ENCODE measurements at places on chromosomes 5 and 9.

DNA sequence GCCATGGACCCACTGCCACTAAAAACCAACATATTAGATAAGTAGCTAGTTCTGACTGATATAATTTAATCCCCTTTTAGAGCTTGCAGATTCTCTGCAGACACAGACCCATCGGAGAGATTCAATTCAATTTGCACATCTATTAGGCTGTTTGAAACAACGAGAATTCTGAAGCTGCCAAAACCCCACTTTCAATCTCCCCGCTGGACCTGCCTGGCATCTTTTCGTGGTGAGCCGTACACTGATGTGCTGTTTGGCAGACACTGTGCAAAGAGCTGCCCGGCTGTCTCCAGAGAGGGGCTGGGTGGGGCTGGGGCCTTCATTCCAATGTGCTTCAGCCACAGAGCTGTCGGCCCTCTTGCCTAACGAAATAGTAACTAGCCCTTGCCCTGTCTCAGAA, 42.1 kb upstream of the FAM240B start:
- peak; percentile 64 for DNase-seq

- DNase-seq, result no peak
These were observed 500.4 kb upstream of the PAPPA start for GRCh38 chr9:115653171-115653606.

- peak; percentile 60 for DNase-seq
These were observed 48.2 kb downstream of the CDK5RAP2 start for GRCh38 chr9:120531683-120532300.

- no peak for DNase-seq
These were observed 190.1 kb downstream of the ESM1 start for GRCh38 chr5:54795284-54795683.

GRCh38 chr5:180284149-180284548, 7.7 kb downstream of the MAPK9 start:
- DNase-seq, result no peak

DNA sequence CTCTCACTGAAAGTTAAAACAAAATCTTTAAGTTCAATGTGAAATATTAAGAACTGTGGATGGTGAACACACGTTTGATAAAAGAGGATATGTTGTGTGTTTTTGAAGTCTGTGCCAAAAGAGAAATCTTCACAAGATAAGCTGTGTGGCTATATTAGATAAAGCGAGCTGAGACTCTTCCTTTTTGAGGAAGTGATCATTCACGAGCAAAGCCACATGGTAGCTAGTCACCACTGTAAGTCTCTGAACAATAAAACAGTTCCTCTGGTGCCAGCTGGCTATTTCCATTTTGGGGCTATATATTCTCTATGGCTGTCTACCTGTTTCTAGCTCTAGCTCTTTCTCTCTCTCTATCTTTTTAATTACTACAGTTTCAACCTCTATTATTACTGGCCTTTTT, 1849.2 kb upstream of the C9orf72 start:
- no peak for DNase-seq

DNA sequence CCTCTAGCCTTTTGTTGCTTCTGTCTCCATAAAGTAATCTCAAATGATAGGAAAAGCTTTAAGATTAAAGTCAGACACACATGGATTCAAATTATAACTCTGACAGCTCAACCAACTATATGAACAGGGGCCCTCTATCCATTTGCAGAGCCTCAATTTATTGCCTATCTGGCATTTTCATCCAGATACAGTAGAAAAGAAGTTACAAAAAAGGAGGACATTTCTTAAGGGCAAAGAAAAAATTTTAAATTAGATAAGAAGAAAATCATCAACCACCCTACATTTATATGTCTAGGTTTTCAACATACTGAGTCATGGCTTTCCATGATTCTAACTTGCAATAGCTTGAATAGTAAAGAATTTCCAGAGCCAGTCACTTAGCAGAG, 567.2 kb downstream of the CAAP1 start:
- DNase-seq, result no peak

DNA sequence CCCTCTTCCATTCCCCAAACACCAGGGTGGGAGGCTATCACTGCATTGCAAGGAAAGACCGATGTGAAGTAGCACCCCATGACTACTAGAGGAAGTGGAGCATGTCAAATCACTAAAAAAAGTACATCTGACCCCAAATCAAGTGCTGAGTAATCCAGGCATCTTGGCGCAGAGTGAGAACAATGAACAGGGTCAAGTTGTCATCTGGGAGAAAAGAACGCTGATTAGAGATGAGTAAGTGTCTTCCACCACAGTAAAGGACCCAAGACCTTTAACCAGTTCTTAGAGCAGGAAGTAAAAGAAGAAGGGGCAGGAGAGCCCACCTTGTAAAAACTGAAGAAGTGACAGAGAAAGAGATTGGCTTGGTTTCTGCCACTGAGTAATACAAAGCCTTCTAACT, 75.0 kb upstream of the RAD23B start:
- DNase-seq, result no peak

- peak; percentile 90 for DNase-seq
These were observed 1.3 kb downstream of the GABBR2 start for GRCh38 chr9:98707166-98708102.

- DNase-seq, result no peak
These were observed 411.1 kb upstream of the MPDZ start for GRCh38 chr9:13690595-13690994.

DNA sequence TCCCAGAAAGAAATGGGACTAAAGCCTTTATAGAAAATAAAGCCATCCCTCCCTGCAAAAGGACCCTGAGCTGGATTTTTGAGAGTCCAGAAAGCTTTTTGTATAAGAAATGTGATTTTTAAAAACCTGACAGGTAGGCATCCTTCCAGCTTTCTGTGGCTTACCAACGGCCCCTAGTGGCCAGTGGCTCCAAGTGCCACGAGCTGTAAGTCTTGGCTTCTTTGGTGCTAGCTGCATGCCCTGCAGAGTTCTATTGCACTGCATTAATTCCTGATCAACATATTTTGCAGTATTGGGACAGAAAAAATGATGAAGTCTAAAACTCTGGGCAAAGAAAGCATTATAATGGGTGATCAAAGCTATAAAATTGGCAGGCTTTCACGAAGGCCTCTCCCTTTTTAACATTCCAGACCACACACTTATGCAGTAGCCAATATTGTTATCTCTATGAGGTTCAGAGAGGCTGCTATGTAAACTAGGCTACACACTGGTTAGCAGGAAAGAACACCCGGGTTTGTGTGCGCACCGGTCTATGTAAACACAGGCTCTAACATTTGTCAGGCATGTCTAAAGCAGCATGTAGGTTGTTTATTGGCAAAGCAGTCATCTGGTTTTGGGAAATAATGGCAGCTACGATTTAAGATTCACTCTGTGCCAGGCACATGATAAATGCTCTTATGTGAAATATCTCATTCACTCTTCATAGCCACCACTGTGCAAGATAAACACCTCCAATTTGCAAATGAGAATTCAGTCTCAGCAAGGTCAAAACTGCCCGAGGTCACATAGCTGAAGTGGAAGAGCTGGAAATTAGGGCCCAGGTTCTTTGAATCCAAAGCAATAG, 55.2 kb downstream of the NMUR2 start:
- peak; percentile 69 for DNase-seq

- no peak for DNase-seq
These were observed 256.2 kb downstream of the ACTL7B start for GRCh38 chr9:108599571-108599970.

DNA sequence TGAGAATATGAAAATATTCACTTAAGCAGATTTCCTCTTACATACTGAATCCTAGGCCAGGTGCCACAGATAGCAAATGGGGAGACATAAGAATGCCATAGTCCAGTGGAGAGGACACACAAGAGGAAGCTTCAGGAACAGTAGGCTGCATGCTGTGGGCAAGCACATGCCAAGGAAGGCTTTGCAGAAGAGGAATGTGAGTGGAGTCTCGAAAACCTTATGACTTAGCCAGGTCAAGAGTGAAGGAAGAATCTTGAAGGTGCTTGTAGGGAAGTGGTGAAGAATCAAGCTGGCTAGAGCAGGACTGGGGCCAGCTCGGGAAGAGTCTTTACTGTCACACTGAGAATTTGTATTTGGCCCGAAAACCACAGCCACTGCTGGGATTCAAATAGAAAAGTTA, 20.4 kb downstream of the RPS23 start:
- no peak for DNase-seq

GRCh38 chr5:129499208-129499852, 39.2 kb downstream of the ADAMTS19 start:
- DNase-seq, result no peak

- DNase-seq, result no peak
These were observed 23.3 kb downstream of the KCNV2 start for GRCh38 chr9:2740616-2741015.

DNA sequence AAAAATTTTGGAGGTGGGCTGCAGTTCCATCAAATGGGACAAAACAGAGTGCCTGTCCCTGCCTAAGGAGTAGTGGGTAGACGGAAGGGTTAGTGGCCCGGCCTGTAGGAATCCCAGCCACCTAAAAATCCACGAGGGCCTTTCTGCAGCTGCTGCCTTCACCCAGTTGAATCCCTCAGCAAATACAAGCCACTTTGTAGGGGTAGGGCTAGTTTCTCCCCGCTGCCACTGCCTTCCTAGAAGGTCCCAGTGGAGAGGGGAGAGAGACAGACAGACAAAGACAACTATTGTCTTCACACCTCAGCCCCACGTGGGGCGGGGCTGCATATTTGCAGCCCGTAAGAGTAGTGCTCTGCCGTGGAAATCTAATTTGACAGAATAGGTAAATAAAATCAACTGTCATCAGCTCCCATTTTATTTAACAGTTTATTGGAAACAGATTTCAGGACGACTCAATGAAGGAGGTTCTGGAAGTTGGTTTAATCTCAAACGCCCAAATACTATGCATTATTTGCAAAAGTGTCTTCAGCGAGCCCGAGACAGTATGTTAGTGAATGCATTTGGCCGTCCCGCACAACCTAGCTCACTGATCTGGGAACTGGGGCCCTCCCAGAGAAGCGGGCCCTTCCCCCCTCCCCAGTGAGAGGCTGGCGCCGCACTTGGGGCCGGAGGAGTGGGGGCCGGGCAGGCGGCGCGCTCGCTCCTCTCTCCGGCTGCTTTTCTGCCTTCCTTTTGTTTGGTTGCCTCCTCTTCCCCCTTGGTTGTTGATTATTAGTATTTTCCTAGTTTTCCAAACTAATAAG, 67.6 kb upstream of the TBCA start:
- peak; percentile 65 for DNase-seq

GRCh38 chr5:40736103-40736875, 19.5 kb downstream of the TTC33 start:
- no peak for DNase-seq

DNA sequence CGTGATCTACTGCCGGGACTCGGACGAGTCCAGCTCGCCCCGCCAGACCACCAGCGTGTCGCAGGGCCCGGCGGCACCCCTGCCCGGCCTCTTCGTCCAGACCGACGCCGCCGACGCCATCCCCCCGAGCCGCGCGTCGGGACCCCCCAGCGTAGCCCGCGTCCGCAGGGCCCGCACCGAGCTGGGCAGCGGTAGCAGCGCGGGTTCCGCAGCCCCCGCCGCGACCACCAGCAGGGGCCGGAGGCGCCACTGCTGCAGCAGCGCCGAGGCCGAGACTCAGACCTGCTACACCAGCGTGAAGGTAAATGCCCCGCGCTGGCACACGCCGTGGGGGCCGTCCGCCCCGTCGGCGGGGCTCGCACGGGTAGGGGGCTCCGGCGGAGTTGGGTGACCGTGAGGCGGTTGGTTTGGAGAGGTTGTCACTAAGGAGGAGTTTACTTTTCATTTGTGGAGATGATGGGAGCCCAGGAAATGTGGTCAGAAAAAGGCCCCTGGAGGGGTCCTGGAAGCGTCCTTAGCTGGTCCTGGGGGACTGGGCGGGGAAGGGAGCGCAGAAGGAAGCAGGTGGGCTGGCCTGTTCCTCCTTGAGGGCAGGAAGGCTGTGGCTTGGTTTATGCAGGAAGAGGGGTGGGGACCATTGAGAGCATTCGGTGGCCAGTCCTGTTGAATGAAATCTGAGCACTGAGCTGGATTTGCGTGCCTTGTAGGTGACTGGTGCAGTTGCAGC, 647 bp downstream of the PDE8B start:
- peak; percentile 78 for DNase-seq
